Breast epithelium (tissue), 4 donors: ENCODE measurements at places on chromosomes 16 and 17. TPM values are rescaled to one million over a fixed set of nuclear protein-coding genes. Genes with fewer than 3 reads are reported as not detected.

DNA sequence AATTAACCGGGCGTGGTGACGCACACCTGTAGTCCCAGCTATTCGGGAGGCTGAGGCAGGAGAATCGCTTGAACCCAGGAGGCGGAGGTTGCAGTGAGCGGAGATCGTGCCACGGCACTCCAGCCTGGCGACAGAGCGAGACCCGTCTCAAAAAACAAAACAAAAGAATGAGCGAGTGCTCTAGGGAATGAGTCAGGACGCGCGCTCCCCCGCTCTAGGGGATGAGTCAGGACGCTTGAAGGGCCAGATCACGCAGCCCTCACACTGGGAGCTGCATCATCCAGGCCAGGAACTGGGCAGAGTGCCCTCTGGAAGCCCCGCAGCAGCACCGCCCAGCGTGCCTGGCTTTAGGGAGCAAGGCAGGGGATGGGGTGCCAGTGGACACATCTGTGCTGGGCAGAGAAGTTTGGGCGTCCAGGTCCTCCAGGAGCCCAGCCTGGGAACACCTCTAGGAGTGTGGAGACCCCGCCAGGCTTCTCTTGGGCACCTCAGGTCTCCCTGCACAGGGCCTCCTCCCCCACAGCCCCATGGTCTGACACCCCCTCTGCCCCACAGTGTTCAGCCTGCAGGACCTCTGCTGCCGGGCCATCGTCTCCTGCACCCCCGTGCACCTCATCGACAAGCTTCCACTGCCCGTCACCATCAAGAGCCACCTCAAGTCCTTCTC lies 3.9 kb upstream of the WFIKKN1 start:
- no peak for DNase-seq

GRCh38 chr17:65990593-65990992 lies 201.3 kb downstream of the CEP112 start:
- DNase-seq = no peak

DNA sequence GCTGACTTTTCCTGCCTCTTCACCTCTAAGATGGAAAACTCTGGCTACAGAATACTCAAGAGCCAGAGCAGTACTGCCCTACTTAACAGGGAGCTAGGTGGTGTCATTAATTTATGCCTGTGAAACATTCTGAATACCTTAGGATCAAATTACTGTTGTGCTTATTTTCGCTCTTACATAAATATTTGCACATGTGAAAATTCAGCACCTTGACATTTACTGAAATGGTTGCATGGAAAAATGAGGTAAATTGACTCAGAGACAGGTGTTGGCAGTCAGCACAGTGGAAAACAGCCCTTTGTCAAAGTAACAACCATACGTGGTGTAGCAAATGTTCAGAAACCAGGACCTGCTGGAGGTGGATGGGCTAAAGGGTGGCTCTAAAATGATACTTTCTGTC lies 193.6 kb downstream of the CDH8 start:
- no peak for DNase-seq

GRCh38 chr16:80954985-80955384 lies 51.7 kb downstream of the CMC2 start:
- DNase-seq = no peak

DNA sequence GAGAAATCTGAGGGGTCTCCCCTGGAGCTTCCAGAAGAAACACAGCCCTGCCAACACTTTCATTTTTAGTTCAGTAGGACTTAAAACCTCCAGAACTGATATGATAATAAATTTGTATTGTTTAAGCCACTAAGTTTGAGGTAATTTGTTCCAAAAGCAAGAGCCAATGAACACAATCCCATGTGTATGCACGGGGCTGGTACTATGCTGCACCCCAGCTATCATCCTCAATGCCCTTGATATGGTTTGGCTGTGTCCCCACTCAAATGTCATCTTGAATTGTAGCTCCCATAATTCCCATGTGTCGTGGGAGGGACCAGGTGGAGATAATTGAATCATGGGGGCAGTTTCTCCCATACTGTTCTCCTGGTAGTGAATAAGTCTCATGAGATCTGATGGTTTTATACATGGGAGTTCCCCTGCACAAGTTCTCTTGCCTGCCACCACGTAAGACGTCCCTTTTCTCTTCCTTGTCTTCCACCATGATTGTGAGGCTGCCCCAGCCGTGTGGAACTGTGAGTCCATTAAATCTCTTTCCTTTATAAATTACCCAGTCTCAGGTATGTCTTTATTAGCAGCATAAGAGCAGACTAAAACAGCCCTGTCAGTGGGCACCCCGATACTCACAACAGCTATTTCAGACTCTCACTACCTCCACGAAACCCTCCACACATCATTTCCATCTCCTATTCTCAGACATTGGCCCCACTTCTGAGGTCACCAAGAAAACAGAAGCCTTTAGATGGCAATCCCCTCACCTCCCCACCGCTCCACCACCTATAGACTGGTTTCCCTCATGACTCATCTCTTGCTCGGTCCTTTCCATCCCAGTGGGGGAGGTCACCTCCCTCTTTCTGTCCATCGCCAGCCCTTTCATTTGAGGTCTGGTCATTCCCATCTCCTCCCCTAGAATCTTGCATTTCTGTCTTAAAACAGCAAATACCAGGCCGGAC lies 8.9 kb upstream of the CACNG1 start:
- DNase-seq = no peak

Gene AANAT
- not detected for total RNA-seq

Gene SEPTIN12
- total RNA-seq = not detected

Gene LPO
- 0.29 TPM for total RNA-seq

Gene CNTROB
- 23.9 TPM for total RNA-seq

Gene WFIKKN1
- total RNA-seq = 0.73 TPM
